ENCODE measurements at places on chromosomes 1 and 21.

DNA sequence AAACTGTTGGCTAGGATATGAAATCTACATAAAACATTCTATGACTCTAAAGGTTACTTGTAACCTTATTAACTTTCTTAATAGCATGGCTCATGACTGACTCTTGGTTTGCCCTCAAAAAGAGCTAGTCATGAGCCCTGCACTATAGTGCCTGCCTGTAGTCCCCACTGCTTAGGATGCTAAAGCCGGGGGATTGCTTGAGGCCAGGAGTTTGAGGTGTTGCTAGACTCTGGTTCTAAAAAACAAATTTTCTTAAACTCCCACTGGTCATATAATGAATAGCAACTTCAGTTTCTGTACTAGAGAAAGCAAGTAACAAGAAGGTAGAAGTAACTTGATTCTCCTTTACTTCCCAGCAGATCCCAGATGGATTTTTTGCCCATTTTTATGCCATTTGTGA, 15.8 kb upstream of the NEXN start:
- no peak for DNase-seq

GRCh38 chr1:203325026-203325417, 19.7 kb downstream of the BTG2 start:
- no peak for DNase-seq

- no peak for DNase-seq
Measured at GRCh38 chr1:154407198-154408091, 2.3 kb downstream of the IL6R start.

DNA sequence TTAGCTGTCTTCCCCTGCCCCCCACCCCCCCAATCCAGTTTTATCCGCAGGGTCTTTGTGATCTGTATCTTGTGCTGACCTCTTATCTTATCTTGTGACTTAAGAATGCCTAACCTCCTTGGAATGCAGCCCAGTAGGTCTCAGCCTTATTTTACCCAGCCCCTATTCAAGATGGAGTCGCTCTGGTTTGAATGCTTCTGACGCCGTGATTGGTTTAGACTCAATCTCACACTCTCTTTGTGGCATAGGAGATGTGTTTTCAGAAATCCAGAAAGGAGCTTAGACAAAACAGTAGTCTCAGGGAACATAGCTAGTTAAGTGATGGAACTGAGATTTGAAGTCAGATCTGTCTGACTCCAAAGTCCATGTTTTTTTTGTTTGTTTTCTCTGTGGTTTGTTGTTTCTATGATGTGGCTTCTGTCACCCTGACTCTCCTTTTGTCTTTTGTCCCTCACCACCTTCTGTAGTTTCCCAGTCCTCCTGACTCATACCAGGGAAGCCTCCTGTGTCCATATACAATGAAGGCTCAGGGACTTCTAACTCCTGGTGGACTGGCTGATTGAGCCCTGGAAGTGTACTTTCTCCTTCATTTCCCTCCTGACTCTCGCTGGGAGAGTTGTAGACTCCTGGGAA, 18.1 kb upstream of the USP24 start:
- no peak for DNase-seq

DNA sequence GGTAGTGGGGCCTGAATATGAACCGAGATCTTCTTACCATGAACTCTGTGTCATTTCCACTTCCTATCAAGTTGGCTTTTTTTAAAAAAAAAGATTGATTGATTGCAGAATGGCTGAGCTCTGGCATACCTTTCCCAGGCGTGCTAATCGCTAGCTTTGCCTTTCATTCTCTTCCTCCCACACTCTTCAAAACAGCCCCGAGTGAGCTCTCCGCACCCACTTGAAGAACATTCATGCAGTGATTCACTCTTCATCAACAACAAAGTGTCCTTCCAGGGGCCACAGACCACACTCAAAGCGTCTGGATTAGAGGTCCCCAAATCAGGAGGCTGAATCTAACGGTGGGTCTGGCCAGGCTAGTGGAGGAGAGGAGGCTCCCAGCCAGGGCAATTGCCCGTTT, 96.3 kb upstream of the GALNT2 start:
- no peak for DNase-seq

DNA sequence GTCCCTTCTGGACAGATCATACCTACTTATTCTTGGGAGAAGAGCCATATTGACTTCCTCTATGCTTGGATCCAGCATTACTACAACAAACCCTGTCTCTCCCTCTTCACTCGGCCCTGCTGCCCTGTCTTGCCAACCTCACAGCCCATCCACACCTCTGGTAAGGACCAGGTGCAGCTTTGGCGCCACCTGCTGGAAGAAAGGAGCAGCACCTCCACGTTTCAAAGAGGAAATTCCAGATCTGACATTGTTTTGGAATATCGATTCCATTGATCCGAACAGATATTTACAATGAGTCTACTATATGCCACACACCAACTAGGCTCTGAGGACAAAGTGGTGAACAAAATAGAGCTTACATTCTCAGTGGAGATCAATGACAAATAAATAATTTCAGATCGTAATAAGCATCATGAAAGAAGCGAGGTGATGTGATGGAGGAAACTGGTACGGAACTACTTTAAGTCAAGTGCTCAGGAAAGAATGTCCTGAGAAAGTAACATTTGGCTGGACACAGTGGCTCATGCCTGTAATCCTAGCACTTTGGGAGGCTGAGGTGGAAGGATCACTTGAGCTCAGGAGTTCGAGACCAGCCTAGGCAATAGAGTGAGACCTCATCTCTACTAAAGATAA, 18.7 kb downstream of the MFSD2A start:
- DNase-seq, result peak; percentile 79

GRCh38 chr1:1024771-1025699, 5.1 kb downstream of the AGRN start:
- DNase-seq, result no peak

- no peak for DNase-seq
Measured at GRCh38 chr1:109849655-109850054, 61.0 kb upstream of the CSF1 start.

GRCh38 chr1:193462629-193463320, 276.4 kb upstream of the B3GALT2 start:
- DNase-seq, result no peak

DNA sequence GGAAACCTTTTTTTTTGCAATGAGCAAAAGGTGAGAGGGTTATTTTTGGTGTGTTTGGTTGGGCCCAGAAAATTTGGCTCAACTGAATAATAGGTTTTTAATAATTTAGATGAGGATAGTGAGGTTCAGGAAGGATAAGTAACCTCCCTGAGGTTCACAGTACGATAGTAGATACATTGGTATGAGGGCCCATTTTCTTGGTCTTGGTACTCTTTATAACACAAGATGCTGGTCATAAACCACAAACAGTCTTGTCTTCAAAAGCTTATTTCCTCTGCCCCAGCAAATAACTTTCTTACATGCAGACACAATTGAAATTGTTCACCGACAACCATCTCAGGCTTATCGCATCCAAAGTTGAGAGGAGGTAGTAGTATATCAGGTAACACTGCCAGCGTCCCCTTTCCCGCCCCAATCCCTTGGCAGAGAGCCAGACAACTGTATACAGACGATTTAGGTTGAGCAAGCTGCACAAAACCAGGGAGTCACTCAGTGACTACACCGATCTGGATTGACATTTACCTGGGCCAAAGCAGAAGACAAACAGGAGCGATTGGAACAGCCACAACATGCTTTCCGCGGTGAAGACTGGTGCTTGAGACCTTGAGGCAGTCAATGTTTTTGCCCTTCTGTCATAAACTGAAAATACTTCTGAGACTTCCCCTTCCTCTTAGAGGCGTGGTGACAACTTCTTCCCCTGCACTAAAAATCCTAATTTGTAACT, at the start of gene SLAMF6:
SLAMF6 (minus strand) TSS at position 634 of the 724 bp plus-strand sequence; CDS start at position 571, 63 bp downstream.
- no peak for DNase-seq

DNA sequence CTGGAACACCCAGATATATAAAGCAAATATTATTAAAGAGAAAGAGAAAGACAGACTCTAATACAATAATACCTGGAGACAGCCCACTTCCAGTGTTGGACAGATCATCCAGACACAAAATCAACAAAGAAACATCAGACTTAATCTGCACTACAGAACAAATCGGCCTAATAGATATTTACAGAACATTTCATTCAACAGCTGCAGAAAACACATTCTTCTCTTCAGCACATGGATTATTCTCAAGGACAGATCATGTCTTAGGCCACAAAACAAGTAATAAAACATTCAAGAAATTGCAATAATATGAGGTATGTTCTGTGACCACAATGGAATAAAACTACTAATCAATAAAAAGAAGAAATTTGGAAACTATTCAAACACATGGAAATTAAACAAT, 398.3 kb upstream of the DUSP10 start:
- DNase-seq, result no peak

- no peak for DNase-seq
Measured at GRCh38 chr21:38277501-38278131, 20.8 kb downstream of the KCNJ15 start.

- DNase-seq, result no peak
Measured at GRCh38 chr1:247077876-247078257, 744 bp downstream of the ZNF670 start.

GRCh38 chr1:211633524-211633846, 41.9 kb downstream of the NEK2 start:
- no peak for DNase-seq

DNA sequence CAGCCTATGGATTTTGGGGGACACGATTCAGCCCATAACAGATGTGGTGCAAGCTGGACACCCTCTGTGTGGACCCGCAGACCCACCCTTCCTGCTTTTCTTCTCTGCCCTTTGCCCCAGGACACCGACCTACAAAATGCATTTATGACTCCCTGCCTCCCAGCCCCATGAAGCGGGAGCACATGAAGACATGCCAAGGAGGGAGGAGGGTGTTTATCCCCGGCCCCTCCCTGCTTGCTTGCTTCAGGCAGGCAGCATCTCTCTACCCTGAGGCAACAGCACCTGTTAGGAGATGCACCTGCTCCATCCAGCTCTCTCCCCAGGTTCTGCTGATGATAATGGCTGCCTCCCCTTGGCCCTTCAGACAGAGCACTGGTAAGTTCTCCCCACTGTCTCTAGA, 187.5 kb downstream of the PSMG1 start:
- DNase-seq, result no peak

- DNase-seq, result no peak
Measured at GRCh38 chr1:209816923-209817322, 10.8 kb upstream of the UTP25 start.

GRCh38 chr1:111602302-111602701, 17.3 kb upstream of the RAP1A start:
- DNase-seq, result no peak

GRCh38 chr1:202848191-202848542, 37.4 kb downstream of the PCAT6 start:
- no peak for DNase-seq

DNA sequence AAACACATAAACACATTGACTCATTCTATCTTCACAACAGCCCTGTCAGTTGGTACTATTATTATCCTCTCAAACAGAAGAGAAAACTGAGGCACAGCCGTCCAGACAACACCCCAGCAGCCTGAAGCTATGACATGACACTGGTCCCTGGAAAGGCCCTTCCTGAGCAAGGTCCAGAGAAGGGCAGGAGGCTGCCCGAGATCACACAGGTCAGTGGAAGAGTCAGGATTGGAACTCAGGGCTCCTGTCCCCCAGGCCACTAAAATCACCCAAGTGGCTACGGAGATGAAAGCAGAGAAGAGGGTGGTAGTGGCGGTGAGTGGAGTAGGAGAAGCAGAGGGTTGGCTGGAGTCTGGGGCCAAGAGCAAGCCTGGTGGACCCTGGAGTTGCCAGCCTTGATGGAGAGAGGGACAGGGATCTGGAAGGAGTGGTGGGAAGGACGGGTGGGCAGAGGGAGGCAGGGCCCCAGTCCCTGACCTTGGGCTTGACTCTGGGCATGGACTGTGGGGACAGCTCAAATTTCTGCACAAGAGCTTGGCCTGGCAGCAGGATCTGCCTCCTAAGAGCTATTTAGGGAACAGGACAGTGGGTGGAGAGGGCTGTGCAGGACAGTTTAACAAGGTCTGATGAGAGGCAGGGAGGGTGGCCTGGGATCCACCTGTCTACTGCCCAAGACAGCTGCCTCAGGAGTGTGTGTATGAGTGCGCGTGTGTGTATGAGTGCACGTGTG, 15.8 kb downstream of the MYOM3 start:
- DNase-seq, result no peak

- no peak for DNase-seq
Measured at GRCh38 chr21:40433538-40433937, 413.4 kb downstream of the DSCAM start.

GRCh38 chr21:24594082-24594481, 1013.2 kb downstream of the MRPL39 start:
- DNase-seq, result no peak

DNA sequence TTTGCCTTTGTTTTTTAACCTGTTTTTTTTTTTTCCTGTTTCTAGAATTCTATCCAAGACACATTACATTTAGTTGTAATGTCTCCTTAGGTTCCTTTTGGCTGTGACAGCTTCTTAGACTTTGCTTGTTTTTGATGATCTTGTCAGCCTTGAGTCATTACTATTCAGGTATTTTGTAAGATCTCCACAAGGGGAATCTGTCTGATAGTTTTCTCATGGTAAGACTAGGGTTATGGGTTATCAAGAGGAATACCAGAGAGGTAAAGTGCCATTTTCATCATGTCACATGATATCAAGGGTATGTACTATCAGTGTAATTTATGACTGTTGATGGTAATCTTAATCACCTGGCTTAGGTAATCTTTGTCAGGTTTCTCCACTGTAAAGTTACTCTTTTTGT, 99.1 kb upstream of the GFI1 start:
- DNase-seq, result no peak

GRCh38 chr1:99963041-99963795, 6.6 kb upstream of the SLC35A3 start:
- DNase-seq, result no peak

GRCh38 chr1:165965857-165966256, 138.4 kb downstream of the UCK2 start:
- no peak for DNase-seq

- no peak for DNase-seq
Measured at GRCh38 chr1:119475866-119476439, 31.1 kb upstream of the HSD3B1 start.

GRCh38 chr1:199955235-199955634, 72.3 kb upstream of the NR5A2 start:
- DNase-seq, result no peak

GRCh38 chr21:31218830-31219608, 125.0 kb downstream of the TIAM1 start:
- DNase-seq, result peak; percentile 45

- no peak for DNase-seq
Measured at GRCh38 chr1:32718036-32718435, 15.5 kb upstream of the SYNC start.

GRCh38 chr21:29130270-29130969, at the start of gene MAP3K7CL:
MAP3K7CL (plus strand) TSS chr21:29130644; CDS start chr21:29133345, 2,701 bp downstream.
- DNase-seq, result no peak

DNA sequence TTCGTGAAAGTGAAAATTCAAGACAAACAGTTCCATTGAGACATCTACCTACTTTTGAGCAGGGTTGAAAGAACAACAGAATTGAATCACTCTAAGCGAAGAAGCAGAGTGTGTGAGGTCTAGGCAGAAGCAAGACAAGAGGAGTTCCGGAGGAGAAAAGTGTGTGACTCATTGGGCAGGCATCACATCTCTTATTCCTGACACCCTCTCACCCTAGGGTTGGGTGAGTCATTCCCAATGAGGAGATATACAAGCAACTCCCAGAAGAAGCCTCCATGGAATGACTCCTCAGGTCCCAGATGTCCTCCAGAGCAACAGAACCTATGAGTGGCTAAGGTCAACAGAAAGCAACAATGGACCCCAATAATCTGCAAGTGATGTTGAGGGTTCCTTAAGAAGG, 138.1 kb downstream of the TPR start:
- DNase-seq, result no peak

Measured in omental fat pad (tissue), 4 donors.